ENCODE measurements at places on chromosomes 11 and 22.

- DNase-seq = no peak
Observed at GRCh38 chr11:44596525-44597276, 31.2 kb downstream of the CD82 start.

GRCh38 chr22:27794226-27794625 is 7.3 kb downstream of the MN1 start:
- DNase-seq = no peak

DNA sequence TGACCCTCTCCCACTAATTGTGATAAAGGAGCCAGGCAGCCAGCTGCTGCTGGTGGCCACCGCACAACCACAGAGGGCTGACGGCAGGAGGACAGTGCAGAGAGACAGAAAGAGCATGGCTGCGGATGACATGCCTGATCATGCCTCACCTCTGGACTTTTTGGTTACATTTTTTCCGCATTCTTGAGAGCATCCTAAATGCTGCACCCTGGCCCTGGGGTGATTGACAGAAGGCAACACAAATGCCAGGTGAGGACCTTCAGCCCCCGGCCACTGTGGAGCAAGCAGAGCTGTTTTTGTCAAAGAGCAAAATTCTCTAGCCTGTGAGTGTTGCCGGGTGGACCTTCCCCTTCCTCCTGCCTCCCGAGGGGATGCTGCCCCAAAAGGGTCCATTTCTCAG is 78.5 kb downstream of the RPS6KA4 start:
- DNase-seq = no peak

GRCh38 chr11:90840071-90840470 is 617.2 kb upstream of the CHORDC1 start:
- no peak for DNase-seq

GRCh38 chr11:10298342-10298741 is 4.3 kb upstream of the SBF2 start:
- DNase-seq = no peak

- no peak for DNase-seq
Observed at GRCh38 chr22:27510024-27510423, 291.5 kb downstream of the MN1 start.

DNA sequence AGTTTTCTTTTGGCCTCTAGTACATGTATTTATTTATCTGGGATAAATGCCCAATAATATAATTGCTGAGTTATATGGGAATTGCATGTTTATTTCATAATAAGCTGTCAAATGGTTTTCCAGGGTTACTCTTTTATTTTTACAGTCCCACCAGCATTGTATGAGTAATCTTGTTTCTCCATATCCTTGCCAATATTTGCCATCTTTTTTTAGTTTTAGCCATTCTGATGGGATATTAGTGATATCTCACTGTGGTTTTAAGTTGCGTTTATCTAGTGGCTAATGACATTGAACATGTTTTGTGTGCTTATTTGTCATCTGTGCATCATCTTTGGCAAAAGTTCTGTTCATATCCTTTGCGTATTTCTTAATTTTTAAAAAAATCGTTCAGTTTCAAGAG is 372.8 kb upstream of the CCDC179 start:
- DNase-seq = no peak

DNA sequence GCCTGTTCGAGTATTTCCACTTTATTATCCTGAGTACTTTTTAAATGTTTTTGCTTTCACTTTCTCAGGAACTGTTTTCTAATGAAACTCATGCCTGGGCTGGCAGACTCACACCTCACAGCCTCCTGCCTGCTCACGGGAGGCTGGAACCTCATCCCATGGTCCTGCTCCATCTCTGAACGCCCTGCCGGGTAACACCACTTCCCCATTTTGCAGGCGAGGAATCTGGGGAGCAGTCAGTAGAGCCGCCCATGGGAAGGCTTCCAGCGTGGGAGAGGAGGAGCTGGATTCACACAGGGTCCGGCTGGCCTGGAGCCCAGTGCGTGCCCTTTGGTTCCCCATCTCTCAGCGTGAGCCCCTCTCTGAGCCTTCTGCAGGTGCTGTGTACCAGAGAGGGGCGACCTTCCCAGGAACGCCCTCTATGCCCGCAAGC is 53.6 kb downstream of the SCUBE1 start:
- no peak for DNase-seq

GRCh38 chr11:27857014-27857413 is 156.8 kb upstream of the BDNF start:
- no peak for DNase-seq

DNA sequence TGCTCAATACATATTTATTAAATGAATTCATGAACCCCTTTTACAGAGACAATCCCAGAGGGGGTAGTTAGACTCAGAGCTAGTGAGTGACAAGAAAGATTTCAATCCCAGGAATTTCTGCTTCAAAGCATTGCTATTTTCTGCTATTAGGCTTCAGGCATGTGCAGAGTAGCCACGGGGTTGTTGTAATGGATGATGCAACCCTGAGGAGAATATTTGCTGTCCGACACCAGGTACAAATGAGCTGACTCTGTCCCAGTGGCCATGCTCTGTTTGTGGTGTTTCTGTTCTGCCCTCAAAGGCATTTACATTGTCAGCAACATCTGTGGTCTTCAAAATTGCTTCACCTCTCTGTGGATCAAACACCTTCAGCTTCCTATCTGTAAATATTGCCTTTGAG is 102.6 kb downstream of the CSNK2A3 start:
- DNase-seq = no peak

DNA sequence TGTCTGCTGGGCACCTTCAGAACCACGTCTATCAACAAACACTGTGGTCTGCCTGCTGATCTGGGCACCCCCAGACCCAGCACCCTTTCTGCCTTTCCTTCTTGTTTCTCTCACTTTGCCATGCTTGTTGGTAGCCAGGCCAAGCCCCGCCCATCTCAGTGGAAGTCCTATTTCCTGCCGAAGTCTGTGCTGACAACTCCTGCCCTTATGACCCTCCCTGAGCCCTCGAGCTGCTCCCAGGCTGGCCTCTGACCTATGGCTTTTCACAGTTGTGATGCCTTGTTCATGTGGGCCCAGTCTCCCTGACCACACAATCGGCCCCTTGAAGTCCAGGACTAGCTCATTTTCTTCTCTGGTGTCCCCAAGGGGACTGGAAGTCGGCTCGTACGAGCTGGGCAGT is 132.1 kb downstream of the DSCAML1 start:
- peak; percentile 16 for DNase-seq

DNA sequence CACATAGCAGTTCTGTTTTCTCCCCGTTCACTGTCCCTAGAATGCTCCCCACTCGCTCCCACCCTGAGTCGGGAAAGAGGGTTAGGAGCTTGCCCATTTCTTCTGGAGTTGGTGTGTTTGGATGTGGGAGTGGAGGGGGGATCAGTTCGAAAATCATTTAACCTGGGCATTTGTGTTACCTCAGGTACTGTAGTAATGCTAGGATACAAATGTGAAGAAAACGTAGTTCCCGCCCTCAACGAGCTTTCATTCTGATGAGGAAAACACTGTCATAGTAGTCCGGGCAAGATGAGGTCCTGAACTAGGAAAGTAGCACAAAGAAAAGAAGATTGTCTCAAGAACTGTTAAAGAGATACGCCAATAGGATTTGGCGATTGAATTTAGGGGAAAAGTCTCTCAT is 539 bp downstream of the SDHD start:
- no peak for DNase-seq

GRCh38 chr11:48109046-48109666 is 107.5 kb upstream of the OR4B1 start:
- DNase-seq = no peak

DNA sequence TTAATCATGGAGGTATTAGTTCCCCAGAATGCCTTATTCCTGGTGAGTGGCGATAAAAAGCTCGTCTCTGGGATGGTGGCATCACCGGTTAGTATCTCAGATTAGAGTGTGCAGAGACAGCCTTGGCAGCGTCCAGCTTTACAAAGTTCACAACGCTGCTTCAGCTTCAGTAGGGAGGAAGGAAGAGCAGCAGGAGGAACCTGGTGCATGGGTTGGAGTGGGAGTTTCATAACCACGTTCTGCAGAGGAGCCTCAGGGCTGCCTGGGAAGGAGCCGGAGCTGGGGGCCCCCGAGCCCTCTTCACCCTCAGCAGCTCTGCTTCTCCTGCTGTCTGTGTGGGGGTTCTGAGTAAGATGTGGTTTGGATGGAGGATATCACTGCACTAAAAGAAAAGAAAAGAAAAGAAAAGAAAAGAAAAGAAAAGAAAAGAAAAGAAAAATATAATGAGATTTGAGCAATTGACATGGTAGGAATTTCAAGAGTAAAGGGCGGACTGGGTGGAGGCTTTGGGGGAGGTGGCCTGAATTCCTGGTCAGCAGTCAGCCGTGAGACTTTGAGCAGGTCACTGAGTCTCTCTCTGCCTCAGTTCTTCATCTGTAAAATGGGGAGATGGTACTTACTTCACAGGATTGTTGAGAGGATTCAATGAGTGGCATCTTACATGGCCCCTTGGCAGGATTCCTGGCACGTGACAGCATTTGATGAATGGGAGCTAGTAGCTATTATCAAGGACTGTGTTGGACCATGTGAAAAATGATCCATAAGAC is 6.5 kb downstream of the ASPHD2 start:
- no peak for DNase-seq

DNA sequence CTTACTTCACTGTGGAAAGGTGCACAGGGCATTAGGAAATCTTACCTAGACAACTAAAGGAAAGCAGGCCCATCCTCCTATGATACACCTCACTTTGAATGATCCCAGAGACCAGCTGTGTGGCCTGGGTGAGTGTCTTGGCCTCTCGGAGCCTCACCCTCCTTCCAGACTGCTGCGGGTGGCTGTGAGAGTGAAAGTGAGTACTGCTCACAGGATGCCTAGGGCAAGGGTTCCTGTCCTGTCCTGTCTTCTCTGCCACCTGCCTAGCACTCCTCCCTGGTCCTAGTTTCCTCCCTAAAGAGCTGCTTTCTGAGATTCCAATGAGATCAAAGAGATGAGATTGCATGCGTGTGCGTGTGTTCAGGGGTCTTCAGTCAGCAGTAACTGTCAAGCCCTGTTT is 19.5 kb upstream of the ADORA2A start:
- DNase-seq = no peak

DNA sequence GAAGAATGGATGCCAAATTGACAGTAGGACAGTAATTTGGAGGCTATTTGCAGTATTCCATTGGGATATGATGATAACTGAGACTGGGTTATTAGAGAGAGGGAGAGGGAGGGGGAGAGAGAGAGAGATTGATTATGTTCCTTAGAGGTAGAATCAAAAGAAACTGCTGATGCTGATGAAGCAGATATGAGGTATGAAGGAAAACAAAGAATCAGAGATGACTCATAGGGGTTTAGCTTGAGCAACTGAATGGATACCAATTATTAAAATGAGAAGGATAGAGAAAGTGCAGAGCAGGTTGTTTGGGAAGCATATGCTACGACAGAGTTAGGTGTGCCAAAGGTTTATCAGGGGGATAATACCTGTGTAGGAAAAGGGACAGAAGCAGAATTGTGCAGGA is 12.8 kb upstream of the NUCB2 start:
- no peak for DNase-seq

GRCh38 chr22:33874206-33874605 is 46.1 kb downstream of the LARGE1 start:
- DNase-seq = no peak
